ENCODE measurements at places on chromosomes 5 and 9.
A peak's percentile ranks its signal among the peaks of the same experiment; 100 is the strongest.

- DNase-seq: peak; percentile 17
These were observed 18.9 kb downstream of the CLPTM1L start for GRCh38 chr5:1325870-1326531.

DNA sequence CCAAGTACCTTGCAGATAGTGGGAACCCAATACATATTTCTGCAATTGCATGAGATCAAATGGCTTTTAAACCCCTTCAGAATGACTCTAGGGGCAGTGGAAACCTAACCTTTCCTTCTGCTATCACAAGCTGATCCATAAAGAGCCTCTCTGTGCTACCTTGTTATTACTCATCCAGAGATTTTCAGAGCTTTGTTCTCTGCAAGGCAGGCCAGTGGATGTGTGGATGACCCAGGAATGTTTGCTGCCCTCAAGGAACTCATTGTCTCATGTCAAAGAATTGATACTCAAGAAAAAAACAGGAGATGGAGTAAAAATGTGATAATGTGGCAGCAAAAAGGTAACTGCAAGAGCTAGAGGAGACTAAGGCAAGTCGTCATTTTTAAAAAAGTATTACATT lies 164.1 kb downstream of the HMHB1 start:
- DNase-seq: no peak

DNA sequence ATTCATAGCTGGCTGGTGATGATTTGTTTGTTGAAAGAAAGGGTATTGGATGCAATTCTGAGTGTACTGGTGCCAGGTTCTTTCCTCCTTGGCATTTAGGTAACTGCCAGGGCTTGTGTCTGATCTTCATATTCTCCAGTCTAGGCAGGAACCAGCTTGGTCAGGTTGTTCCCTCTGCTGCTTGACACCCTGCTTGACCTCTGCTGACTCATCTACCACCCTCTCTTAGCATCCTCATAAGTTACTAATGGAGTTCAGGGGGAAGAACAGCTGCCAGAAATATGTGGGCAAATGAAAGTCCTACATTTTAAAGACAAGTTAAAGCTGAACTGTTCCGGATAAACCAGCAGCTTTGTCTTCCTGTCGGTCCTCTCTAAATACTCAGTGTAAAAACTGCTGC lies 116.1 kb upstream of the TNC start:
- DNase-seq: no peak

GRCh38 chr9:107397076-107398044 lies 92.2 kb downstream of the KLF4 start:
- DNase-seq: no peak

DNA sequence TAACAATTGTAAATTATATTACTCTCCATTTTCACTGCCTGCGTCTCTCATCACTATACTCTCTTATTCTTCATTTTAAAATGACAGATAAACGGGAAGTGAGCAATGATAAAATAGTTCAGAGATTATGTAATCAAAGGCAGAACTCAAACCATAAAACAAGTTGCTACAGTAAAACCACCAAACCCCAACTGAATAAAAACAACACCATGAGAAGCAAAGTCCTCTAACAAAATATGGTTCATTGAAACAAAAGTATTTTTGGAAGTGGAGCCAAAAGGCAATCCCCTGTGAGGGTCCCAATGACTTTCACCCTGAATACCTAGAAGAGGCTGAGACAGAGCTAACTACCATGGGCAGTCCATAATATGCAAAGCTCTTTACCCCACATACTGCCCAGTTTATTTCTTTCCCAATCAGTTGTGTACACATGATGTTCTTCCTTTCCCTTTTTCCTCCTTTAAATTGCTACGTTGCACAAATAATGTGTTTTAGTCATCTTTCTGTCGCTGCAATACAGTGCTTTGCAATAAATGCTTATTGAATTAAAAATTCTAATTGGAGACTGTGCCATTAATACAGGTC lies 64.0 kb upstream of the PTGER4 start:
- no peak for DNase-seq

Data from CD4-positive, alpha-beta T cell (primary cell).